Glomerular endothelial cell (primary cell): ENCODE measurements at places on chromosomes 11 and 22. TPM values are rescaled to one million over a fixed set of nuclear protein-coding genes. Genes with fewer than 3 reads are reported as not detected.

GRCh38 chr11:62830904-62831519 lies 839 bp downstream of the STX5 start:
- no peak for DNase-seq

DNA sequence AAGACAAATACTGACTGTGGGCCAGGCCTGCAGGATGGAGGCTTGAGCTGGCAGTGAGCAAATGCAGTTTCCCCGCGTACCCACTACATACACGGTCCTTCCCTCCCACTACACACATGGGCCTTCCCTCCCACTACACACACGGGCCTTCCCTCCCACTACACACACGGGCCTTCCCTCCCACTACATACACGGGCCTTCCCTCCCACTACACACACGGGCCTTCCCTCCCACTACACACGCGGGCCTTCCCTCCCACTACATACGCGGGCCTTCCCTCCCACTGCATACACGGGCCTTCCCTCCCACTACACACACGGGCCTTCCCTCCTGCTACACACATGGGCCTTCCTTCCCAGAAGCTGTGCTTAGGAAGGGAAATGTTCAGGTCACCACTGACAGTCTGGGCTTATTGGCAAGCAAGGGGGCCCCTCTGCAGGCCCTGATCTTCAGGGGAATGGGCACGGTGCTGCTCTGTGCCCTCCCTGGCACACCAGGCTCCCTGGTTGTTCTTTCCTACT lies 10.8 kb downstream of the DNAL4 start:
- DNase-seq = no peak

DNA sequence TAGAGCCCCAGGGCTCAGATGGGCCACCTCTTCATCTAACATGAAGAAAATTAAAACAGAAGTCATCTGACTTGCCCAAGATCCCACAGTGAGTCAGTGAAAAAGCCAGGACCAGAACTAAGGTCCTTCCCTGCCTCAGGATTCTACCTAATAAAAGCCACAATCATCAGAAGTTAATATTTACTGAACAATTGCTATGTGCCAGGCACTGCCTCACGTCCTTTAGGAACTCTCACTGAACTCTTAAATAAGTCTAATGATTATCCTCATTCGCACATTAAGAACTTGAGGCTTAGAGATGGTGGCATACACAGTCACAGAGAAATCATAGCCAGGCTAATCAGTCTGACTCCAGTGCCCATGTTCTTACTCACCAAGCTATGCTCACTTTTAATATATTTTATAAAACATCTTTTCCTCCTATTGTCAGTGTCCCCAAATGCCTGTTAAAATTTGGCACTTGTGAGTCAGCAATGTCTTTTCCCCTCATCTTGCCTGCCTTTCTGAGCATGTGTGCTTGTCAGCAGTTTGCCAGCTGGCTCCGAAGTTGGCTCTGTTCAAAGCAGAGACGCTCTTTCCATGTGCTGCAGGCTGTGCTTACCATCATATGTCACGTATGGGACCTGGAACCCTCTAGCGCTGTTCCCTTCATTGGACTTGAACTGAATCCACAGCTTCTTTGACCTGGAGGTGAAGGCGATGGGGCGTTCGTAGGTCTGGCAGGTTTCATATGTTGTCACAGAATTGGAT lies 21.5 kb upstream of the NRIP3 start:
- no peak for DNase-seq

DNA sequence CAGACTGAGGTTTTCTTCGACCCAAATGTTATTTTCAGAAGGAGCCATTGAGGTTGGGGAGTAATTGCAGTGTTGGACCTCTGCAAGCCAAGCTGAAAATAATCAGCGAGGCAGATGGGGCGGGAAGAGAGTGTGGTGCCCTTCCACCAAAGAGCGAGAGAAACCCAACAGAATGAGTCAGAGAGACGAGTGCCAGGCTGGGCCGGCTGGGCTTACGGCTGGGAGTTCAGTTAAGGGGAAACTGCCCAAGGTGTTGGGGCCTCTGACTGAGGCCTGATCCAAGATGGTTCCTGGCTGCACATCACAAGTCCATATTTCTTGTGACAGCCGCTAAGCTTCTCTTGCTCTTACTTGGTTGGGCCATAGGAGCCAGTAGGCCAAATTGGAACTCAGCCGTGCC lies 30.4 kb upstream of the CREB3L1 start:
- DNase-seq = no peak

DNA sequence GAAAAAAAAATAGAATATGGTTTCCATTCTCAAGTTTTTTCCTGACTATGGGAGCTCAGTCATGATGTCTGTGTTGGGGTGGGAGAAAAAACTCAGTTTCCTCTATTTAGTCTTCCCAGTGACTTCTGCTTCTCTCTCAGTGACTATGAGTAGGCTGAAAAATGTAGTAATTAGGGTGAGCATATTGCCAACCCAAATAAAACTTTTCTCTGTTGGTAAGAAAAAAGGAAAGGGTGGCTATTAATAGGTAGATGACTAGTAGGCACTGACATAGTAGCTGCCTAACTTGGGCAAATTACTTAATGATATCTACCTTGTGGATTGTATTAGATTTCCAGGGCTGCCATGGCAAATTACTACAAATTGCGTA lies 34.2 kb upstream of the BIRC3 start:
- DNase-seq = no peak

HTR3B gene
- total RNA-seq = not detected in 2 replicates

DNA sequence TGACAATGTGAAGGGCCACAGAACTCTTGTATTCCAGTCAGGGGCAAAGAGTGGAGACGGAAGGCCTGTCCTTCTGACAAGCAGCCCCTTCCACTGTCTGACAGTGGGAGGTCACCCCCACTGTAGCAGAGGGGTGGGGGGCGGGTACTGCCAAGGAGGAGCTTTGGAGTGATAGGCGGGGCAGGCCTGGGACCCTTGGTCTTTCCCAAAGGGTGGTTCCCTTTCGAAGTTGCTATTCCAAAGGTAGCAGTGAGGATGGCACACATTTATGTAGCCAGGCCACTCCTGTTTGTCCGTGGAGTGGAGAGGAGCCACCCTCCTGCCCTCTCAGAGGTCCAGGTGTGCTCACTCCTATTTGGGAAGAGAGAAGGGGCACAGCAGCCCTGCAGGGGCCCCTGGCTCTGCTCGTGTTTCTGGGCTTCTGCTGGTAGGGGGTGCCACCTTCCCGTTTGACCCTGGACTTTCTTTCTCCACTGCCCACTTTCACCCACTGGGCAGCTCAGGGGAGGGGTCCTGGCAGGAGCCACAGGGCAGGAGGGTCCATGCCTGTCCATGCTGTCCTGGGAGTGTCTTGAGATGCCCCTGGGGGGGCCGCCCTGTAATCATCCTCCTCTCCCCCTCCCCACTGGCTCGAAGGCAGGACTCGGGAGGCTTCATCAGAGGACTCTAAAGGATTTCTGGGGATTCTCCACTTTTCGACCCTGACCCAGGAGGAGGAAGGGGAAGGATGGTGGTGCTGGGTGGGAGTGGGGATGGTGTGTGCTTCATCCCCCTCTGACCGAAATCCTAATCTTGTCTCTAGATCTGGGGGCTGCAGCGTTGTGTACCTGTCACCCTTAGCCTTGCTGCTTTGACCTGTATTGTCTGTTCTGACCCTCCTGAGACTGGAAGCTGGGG lies 994 bp downstream of the TAGLN start:
- DNase-seq = no peak

- no peak for DNase-seq
These were observed 544.9 kb downstream of the TBC1D22A start for GRCh38 chr22:47307326-47307725.

DNA sequence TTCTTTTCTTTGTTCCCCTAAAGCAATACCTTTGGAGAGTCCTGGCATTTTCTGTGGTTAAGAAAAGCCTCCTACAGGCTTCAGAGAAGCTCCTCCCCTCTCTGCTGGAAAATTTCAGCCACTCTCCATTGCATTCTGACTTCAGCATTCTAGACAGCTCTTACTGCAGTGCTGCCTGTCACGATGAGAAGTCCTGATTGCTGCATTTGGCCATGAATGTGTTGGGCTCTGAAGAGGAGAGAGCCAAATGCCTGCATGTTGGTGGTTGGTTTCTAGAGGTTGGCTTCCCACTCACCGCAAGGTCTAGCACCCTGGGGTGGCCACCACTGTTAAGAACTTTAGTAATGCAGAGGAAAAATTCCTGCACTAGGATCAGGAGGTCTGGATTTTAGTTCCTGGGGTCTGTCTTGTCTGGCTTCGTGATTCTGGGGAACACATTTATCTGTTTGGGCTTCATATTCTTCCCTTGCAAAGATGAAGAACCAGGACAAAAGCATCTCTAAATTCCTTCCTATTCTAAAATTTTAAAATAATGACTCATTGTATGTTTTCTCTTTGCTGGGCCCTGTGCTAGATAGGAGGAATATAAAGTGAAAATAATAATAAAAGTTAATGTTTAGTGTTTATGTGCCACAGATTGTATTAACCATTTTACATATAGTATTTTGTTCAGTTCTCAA lies 38.1 kb downstream of the COA4 start:
- no peak for DNase-seq

GRCh38 chr11:8261291-8261690 lies 2.4 kb downstream of the LMO1 start:
- DNase-seq = no peak

DNA sequence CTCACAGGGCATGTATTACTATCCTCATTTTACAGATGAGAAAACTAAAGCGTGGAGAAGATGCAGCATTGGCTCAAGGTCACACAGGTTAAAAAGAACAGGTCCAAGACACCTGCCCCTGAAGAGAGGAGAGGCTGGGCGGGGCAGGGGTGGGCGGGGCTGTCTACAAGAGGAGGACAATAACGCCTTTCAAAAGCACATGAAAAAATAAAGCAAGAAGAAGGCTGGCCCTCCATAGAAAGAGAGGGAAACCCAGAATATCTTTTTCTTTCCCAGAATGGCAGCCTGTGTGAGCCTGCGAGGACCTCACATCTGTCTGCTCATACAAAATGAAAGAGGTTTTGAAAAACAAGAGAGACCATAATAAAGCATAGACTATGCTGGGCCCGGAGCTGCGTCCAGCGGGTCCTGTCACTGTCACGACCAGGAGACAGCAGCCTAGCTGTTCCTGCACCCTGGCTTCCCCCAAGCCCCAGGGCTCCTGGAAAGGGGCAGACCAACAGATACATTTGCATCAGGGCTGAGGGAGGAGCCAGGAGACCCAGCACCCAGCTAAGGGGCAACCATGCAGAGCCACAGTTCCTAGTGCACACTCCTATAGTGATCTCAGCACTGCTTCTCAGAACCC lies 61.6 kb downstream of the DSCAML1 start:
- no peak for DNase-seq

GRCh38 chr22:37301144-37301830 lies 19.0 kb downstream of the CYTH4 start:
- DNase-seq = no peak

DNA sequence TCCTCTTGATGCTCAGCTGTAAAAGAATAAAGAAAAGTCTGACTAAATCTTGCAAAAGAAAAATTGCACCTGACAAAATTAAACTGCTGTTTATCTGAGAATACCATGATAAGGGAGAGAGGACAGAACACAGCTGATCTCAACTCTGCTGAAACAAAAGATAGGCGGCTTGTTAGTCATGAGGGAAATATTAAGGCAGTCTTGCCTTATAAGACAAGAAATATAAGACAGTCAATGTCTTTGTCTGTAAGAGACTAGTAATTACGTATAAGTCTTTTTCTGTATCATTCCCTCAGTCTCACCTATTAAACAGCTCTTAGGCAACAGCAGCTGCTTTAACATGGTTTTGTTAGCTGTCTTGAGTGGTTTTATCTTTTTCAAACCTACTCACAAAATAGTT lies 296.6 kb downstream of the LUZP2 start:
- no peak for DNase-seq

DNA sequence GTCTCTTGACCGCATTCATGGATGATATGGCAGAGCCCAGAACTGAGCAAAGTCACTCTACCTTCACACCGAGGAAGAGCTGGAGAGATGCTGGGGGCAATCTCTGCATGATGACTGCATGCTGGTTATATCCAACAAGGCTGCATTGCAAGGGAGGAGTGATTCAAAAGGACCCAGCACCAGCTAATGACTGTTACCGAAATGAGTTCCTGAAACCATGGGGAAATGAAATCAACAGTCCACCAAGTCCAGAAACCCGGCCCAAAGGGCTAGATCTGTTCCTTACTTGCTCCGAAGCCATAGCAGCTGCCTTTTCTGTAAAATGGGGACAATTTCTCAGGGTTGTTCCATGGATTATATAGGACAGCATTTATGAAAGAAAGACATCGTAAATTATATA lies 1.2 kb upstream of the SMIM35 start:
- DNase-seq = no peak
